ENCODE measurements at places on chromosomes 2 and 18.
A peak's percentile ranks its signal among the peaks of the same experiment; 100 is the strongest.

GRCh38 chr2:45069684-45070083 is 60.4 kb upstream of the SIX2 start:
- no peak for DNase-seq

GRCh38 chr2:25078170-25079049 is 36.5 kb downstream of the EFR3B start:
- DNase-seq, result no peak

GRCh38 chr2:145090841-145091761 is 571.2 kb upstream of the ZEB2 start:
- no peak for DNase-seq

- DNase-seq, result no peak
These were observed 46.6 kb downstream of the PIGN start for GRCh38 chr18:62140259-62140658.

GRCh38 chr2:188117706-188118105 is 174.0 kb upstream of the GULP1 start:
- DNase-seq, result no peak

DNA sequence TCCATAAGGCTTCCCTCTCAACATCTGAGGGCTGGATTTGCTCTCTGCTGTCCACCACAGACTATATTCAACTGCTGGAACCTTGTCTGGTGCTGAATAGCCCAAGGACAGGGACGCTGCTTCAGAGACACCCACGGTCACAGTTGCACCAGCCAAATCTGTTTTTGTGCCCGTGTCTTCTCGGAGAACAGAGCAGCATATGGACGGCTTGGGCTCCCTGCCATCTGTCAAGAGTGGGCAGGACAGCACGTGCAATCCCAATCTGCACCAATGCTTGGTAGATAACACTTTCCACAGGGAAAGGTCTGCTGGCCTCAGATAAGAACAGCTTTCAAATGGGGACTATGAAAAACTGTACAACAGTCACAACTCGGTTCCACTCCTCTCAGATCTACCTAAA is 466.1 kb downstream of the TGIF1 start:
- no peak for DNase-seq

- DNase-seq, result no peak
These were observed 117.0 kb downstream of the HIBCH start for GRCh38 chr2:190202604-190203003.

- no peak for DNase-seq
These were observed 36.7 kb downstream of the TTN start for GRCh38 chr2:178770518-178770917.

- DNase-seq, result peak; percentile 50
These were observed 103.4 kb downstream of the SEPTIN10 start for GRCh38 chr2:109510136-109511028.

- DNase-seq, result no peak
These were observed 20.0 kb downstream of the TRIP12 start for GRCh38 chr2:229901819-229902218.

DNA sequence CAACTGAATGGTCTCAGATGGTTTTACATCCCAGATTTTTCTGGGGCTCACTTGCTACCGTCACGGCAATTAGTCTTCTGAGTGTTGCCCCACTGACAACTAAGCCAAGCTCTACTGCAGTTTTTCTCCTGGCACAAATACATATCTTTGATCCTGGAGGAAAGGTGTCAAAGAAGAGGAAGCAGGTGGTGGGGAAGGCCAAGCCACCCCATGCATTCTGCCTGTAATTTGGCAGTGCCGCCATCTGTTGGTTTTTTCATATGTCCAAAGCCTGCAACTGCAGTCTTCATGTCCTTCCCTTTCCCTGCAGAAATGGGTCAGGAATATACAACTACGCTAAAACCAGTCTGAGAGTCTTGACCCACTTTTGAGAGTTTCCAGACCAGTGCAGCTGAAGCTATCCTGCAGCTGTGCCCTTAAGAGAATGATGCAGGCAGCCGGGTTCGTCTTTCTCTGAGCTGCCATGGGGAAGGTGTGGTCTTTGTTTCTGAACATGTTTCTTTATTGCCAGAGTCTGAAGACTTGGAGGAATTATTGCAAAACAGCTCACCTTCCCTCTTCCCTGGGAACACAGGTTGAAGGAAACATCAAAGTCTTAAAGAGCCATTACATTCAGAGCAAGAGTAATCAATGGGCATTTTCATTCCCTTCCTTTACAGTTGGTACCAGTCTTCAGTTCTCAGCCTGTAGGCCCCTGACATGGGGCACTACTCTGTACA is 71.8 kb upstream of the ATL2 start:
- DNase-seq, result no peak

GRCh38 chr2:200716386-200716785 is 95.3 kb upstream of the BZW1 start:
- no peak for DNase-seq

DNA sequence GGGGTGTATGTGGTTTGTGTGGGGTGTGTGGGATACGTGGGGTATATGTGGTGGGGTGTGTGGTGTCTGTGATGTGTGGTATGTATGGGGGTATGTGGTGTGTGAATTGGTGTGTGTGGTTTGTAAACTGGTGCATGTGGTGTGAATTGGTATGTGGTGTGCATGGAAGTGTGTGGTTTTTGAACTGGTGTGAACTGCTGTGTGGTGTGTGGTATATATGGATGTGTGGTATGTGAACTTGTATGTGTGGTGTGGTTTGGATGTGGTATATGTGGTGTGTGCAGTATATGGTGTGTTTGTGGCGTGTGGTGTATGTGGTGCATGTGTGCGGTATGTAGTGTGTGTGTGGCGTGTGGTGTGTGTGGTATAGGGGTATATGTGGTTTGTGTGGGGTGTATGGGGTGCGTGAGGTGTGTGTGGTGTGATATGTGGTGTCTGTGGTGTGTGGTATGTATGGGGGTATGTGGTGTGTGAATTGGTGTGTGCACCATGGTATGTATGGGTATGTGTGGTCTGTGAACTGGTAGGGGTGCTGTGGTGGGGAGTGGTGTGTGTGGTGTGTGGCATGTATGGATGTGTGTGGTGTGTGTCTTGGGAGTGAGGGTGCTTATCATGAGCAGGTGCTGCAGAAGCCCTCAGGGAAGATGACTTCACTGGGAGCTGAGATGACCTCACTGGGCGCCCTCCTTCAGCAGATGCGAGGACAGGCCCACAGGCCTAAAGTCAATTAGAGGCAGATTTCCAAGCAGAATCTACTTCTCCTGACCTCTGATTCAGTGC is 209.6 kb upstream of the TNP1 start:
- no peak for DNase-seq

- DNase-seq, result no peak
These were observed 26.5 kb upstream of the IGFBP2 start for GRCh38 chr2:216606551-216607276.

DNA sequence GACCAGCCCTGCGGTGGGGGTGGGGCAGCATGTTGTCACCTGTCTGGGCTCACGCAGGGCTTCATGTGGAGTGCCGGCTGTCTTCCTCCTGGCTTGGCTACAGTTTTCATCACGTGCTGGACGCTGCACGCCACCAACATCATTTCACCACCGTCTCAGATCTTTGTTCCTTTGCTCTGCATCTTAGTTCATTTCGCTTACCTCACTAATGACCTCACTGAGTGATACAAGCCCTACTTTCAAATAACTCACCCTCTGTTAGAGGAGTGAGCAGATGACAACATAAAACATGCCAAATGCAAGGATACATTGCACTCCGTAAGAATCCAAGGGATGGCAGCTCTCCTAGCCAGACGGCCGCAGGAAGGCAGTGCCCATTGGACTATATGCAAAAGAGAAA is 527.5 kb downstream of the GALR1 start:
- DNase-seq, result no peak

DNA sequence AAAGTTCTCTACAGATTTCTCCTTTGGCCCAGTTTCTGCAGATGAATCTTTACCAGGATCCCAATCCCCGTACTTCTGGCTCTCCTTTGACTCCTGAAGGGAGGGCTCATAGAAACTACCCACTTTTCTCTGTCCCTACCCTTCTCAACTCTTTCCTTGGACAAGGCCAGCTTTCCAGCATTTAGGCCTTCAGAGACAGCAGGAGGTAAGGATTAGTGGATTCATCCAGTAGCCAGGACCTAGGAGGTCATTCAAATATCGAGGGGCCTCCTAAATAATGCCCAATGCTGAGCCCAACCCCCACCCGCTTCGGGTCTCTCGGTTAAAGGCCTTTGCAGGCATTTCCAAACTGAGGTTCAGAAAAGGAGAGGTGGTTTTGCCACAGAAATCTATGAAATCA is 4.8 kb upstream of the ZNF532 start:
- DNase-seq, result no peak

DNA sequence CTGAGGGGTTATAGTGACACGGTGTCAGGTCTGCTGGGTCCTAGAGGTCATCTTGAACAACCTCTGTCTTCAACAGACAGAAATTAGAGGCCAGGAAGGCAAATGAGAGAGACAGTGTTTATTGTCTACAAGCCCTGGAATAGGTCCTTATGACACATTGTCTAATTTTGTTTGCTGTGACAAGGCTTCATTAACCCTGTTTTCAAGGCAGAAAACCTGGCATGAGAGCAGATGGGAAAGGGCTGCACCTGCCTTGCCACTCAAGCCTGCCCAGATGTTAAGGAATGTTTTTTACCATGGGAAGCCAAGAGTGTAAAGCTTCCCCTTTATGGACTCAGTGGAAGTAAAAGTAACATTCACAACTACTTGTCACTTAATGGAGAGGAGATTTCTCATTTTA is 275.3 kb downstream of the KCNS3 start:
- no peak for DNase-seq

DNA sequence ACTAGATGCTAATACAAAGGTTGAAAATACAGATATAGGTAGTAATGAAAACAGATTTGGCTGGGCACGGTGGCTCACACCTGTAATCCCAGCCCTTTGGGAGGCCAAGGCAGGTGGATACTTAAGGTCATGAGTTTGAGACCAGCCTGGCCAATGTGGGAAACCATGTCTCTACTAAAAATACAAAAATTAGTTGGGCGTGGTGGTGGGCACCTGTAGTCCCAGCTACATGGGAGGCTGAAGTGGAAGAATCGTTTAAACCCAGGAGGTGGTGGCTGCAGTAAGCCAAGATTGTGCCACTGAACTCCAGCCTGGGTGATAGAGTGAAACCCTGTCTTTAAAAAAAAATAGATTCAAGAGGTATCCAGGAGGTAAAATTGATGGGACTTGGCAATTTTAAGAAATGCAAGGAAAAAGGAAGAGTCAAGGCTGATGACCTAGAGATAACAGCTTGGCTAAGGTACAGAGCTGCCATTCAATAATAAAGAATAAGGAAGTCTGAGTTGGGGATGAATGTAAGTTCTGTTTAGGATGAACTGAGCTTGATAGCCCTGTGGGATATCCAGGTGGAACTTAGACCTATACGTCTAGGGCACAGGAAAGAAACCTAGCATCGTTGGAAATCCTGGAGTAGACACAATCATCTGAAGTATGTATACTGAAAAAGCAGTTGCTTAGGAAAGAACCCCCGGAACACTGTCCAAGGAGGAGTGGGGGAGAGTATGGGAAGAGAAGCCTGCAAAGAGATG is 9.1 kb downstream of the MAT2A start:
- no peak for DNase-seq

GRCh38 chr18:11672846-11673454 is 16.1 kb upstream of the GNAL start:
- DNase-seq, result no peak

DNA sequence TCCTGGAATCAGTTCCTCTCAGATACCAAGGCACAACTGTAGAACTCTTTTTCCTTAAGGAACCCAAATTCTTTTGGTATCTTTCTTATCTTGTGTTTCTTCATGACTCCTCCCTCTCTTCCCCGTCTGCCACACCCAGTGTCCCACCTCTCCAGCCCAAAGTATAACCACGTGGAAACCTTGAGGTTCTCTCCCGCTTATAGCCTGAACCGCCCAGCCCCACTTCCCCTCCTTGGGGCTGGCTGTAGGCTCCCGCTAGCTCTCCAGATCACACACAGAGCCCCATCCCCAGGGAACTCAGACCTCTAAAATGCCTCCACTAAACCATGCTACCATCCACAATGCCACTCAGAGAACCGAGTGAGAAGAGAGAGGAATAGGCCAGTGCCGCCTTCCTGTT is 87.5 kb downstream of the MAPRE2 start:
- no peak for DNase-seq

DNA sequence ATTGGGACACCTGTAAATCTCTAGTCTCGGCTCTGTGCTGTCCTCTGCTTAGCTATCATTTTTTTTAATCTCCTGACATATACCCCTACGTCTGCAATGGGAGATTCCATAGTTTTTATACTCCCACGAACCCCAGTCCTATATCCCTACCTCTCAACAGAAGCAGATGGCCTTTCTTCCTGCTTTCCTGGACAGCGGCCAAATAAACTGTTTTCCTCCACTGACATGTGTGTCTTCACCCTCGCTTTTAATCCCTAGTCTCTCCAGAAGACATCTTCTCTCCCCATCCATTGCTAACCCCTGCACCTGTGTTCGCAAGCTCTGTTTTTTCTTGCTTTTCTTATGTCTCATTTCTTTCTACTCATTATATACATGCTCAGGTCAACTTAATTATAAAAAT is 395.4 kb downstream of the EPHA4 start:
- DNase-seq, result no peak

- no peak for DNase-seq
These were observed 326.7 kb downstream of the MTX2 start for GRCh38 chr2:176595986-176596385.

- no peak for DNase-seq
These were observed 23.5 kb downstream of the IFIH1 start for GRCh38 chr2:162295009-162295408.

DNA sequence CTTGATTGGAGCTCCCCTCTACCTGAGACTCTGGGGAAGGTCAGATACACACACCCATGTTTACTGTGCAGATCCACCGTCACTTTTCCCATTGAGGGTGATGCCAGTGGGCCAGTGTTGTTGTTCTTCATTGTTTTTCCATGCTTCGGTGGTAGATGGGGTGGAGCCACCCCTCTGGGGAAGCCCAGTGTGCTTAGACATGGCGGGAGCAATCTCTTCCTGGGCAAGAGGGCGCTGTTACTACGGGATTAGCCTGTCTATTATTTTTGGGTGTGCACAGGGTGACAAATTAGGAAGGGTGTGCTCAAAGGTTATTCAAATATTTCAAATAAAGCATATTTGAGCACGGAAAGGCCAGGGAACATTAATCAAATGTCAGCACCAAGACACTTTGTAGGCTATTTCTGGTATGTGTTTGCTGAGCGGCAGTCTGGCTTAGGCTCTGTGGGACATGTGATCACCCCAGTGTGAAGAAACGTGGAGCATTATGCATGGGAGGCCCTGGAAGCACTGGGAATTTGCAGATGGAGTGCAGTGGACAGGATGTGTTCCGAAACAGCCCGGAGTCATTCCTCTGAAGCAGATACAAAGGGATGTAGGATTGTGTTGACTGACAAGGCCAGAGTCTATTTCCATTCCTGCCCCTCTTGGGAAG is 34.8 kb upstream of the SMIM21 start:
- DNase-seq, result no peak

- DNase-seq, result no peak
These were observed 90.4 kb downstream of the SPTBN1 start for GRCh38 chr2:54546518-54546917.

- no peak for DNase-seq
These were observed 291.6 kb downstream of the CMPK2 start for GRCh38 chr2:6574121-6574520.

DNA sequence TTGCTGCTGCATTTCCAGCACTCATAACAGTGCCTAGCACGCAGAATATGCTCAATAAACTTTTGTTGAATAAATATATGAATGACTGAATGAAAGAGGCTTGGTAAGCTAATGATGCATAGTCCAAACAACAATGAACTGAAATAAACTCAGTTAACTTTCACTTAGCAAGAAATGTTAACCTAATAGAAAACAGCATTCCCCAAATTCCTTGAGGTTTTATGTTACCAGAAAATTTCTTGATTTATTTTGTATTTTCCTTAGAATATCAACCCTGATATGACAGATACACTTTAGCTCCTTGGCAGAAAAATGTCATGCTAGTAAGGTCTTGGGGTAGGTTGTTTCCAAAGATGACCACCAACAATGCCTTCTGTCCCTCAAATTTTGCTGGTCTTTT is 217.4 kb downstream of the KCNE4 start:
- DNase-seq, result no peak
